ENCODE measurements at places on chromosomes 2 and 18.

GRCh38 chr2:178913049-178913441 lies 105.8 kb upstream of the TTN start:
- DNase-seq, result no peak

DNA sequence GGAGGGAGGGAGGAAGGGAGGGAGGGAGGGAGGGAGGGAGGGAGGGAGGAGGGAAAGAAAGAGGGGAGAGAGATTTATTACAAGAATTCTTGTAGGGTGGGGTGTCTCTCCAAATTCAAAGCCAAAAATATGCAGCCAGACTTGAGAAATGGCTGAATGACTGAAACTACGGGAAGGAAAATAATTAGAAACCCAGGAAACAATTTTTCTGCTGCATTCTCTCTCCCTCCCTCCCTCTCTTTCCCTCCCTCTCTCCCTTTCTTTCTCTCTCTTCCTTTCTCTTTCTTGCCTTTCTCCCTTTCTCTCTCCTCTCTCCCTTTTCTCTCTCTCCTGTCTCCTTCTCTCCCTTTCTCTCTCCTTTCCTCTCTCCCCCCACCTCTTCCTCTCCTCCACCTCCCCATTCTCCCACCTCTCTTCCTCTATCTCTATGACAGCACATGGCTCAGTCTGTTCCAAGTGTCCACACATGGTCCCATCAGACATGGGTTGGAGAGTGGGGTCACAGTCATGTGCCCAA lies 218.7 kb downstream of the C1D start:
- no peak for DNase-seq

DNA sequence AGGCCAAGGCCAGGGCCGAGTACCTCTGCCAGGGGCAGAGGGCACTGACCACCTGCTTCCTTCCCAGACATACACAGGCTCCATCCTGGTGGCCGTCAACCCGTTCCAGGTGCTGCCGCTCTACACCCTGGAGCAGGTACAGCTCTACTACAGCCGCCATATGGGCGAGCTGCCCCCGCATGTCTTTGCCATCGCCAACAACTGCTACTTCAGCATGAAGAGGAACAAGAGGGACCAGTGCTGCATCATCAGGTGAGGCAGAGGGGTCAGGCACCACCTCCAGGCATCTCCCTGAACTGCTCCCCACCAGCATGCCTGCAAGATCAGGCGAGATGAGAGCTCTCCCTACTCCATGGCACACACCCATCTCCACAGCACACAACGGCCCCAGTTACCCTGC lies 31.1 kb downstream of the MYO7B start:
- no peak for DNase-seq

DNA sequence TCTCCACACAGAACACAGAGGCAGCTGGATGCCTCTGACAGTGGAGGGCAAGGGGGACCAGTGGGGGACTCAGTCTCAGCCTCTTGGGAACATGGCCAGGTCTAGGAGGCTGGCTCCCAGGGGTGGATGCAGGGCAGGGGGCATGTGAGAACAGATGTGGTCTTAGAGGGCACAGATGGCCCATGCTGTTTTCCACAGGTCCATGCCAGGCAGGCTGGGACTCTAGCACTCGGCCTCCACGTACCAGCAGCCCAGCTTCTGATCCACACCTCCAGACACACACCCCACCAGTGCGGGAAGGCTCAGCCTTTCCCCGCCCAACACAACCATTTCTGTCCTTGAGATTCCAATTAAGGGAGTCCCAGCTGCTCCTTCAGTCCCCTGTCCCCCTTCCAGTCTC lies 42.4 kb downstream of the TNS1 start:
- no peak for DNase-seq

DNA sequence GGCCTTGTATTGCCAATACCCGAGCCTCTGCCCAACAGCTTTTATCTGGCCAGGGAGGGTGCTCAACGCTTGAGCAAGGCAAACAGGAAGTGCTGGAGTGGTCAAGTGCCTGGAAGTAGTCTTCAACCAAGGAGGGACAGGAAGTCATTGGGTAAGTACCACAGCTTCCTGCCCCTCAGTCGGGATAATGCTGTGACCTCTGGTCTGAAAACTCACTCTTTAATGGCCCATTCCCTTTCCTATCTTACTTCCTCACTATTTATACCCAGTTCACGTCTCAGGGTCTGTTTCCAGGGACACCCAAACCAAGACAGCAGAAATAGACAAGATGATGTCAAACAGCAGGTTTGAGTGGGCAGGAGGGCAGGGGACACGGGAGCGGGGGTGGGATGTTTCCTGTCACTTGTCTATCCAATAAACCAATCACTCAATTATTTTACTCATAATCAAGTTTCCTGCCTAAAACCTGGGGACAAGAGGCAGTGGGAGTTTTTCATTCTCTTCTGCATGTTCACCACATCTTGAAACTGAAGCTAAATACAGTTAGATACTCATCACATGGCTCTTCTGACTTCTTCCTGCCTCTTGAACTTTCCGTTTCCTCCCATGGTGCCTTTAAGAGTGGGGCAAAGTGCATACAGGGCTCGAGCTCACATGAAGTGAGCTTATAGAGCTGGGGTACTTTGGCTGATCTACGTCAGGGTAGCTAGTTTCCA lies 68.9 kb upstream of the CAB39 start:
- DNase-seq, result peak; percentile 43
